ENCODE measurements at places on chromosomes 2 and 18.

DNA sequence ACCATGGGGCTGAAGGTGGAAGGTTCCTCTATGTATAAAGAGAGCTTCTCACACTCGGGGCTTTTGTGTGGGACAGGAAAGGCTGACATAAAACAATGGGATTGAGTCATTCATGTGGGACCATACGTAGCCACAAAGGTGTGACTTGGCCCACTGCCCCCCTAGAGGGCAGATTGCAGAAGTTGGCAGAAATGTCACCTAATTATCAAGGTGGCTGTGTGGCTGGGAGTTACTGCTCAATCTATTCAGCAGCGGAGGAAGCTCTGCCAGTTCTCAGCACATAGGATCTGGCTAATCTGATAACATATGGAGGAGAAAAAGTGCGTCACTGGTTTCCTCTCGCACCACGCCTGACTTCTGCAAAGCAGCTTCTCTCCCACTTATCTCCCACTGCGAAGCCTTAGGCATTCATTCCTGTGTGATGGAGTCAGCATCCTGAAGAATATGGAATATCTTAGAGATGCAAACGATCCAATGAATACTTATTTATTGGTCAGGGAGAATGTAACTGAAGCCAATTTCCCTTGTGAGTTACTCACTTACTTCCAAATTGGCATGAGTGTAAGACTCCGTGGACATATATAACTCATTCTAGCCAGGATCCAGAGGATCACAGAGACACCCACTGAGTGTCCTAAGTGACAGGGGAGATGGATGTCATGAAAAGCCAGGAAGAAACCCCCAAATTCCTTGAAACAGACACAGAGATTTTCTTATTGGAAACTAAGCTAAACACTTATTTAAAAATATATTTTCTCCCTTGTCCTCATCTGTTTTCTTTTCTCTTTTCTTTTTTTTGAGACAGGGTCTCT lies 344.8 kb downstream of the TGIF1 start:
- H3K27ac ChIP-seq, result no peak overlapping the region
- no peaks in the 10 kb centered on the region for H3K36me3 ChIP-seq
- H3K4me1 ChIP-seq, result no peaks in the 10 kb centered on the region
- H3K27me3 ChIP-seq, result no peaks in the 10 kb centered on the region

- peaks cover 37% of the 10 kb centered on the region for H3K4me1 ChIP-seq
- no peak overlapping the region for H3K27ac ChIP-seq
These were observed 114.4 kb downstream of the CAPN13 start for GRCh38 chr2:30692829-30693275.

DNA sequence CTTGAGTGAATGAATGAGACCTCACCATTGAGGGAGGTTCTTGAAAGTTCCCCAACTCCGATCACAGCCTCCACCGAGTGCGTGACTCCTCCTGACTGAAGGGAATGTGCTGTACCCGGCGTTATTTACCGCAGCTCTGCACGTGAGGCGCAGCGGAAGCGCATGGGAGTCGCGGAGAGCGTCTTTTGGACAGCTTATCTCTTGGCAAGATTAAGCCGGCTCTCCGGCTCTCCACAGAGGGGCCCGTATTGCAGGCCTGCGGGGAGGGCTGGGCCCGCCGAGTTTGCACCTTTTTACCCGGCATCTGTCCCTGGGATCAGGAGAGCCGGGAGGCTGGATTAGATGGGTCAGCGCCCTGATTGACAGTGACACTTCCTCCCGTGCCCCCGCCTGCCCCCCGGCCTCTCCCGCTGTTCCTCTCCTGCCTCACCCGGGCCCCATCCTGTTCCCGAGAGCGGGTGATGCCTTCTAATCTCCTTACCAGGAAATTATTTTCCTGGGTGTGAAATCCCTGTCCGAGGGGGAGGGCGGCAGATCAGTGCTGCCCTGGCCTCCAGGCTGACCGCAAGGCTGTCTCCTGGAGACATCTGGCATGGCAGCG lies 176.3 kb downstream of the INHBB start:
- no peaks in the 10 kb centered on the region for H3K36me3 ChIP-seq
- no peak overlapping the region for H3K4me3 ChIP-seq
- H3K4me1 ChIP-seq, result peaks cover 6% of the 10 kb centered on the region
- DNase-seq, result no peak

DNA sequence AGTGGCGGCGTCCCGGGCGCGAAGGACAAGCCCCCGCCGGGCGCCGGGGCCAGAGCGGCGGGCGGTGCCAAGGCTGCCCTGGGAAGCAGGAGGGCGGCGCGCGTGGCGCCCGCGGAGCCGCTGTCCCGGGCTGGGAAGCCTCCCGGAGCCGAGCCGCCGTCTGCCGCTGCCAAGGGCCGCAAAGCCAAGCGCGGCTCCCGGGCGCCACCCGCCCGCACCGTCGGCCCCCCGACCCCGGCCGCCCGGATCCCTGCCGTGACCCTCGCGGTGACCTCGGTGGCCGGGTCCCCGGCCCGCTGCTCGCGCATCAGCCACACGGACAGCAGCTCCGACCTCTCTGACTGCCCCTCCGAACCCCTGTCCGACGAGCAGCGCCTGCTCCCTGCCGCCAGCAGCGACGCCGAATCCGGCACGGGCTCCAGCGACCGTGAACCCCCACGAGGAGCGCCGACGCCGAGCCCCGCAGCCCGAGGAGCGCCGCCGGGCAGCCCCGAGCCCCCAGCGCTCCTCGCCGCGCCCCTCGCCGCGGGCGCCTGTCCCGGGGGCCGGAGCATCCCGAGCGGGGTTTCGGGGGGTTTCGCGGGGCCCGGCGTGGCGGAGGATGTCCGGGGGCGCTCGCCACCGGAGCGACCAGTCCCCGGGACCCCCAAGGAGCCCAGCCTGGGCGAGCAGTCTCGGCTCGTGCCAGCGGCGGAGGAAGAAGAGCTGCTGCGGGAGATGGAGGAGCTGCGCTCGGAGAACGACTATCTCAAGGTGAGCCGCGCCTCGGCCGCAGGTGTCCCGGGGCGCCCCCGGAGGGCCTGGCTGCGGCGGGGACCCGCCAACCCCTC lies 820 bp downstream of the MTCL1 start:
- no peaks in the 10 kb centered on the region for H3K36me3 ChIP-seq
- no peaks in the 10 kb centered on the region for H3K27me3 ChIP-seq
- peaks cover 11% of the 10 kb centered on the region for H3K4me1 ChIP-seq

GRCh38 chr18:74529811-74530583 lies 4.3 kb upstream of the CNDP1 start:
- H3K27ac ChIP-seq, result no peak overlapping the region
- H3K4me1 ChIP-seq, result no peaks in the 10 kb centered on the region
- H3K4me3 ChIP-seq, result no peak overlapping the region
- no peak for DNase-seq

GRCh38 chr2:204104811-204105210 lies 168.2 kb downstream of the ICOS start:
- no peaks in the 10 kb centered on the region for H3K27me3 ChIP-seq
- no peak for DNase-seq
- H3K4me3 ChIP-seq, result no peak overlapping the region
- no peaks in the 10 kb centered on the region for H3K36me3 ChIP-seq

DNA sequence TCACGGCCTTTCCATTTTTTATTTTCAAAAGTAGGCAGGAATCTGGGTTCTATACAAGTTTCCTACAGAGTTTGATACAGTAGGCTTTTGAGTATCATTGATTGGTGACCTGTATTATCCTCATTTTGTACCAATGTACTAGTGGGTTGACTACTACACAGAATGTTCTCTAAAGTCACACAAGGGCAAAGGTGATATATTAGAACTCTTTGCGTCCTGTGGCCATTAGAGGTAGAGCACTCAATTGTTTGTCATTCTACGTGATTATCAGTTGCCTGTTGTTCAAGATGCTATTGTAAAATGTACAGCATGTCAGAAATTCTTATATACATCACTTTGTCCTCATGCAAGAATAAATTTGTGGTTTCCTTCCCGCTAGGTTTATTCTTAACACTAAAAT lies 24.8 kb downstream of the WDR75 start:
- H3K27me3 ChIP-seq, result no peaks in the 10 kb centered on the region
- no peak for DNase-seq
- H3K4me1 ChIP-seq, result no peaks in the 10 kb centered on the region

DNA sequence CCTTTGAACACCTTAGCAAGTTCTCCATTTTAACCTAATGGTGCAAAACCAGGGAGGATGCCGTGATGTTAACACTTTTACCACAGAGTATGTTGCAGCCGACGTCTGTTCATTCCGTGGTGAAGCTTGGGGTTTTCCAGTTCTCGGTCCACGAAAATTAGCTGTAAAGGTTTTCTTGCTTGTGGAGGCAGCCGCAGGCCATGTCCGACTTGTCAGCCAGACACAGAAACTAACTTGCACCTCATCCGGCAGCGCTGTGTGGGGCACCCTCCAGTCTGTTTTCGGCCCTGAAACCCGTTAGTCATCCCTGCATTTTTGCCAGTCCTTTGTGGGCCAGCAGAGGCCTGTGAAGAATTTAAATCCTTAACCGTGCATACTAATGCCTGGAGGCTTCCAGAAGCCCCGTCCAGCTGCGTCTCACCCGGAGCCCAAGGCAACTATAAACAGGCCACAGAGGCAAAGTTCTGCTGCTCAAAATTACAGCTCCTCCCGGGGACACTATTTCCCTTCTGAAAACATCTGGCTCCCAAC lies 70.6 kb downstream of the SH3YL1 start:
- DNase-seq, result no peak
- no peaks in the 10 kb centered on the region for H3K27me3 ChIP-seq
- no peaks in the 10 kb centered on the region for H3K4me1 ChIP-seq
- H3K36me3 ChIP-seq, result no peaks in the 10 kb centered on the region
- no peak overlapping the region for H3K4me3 ChIP-seq

DNA sequence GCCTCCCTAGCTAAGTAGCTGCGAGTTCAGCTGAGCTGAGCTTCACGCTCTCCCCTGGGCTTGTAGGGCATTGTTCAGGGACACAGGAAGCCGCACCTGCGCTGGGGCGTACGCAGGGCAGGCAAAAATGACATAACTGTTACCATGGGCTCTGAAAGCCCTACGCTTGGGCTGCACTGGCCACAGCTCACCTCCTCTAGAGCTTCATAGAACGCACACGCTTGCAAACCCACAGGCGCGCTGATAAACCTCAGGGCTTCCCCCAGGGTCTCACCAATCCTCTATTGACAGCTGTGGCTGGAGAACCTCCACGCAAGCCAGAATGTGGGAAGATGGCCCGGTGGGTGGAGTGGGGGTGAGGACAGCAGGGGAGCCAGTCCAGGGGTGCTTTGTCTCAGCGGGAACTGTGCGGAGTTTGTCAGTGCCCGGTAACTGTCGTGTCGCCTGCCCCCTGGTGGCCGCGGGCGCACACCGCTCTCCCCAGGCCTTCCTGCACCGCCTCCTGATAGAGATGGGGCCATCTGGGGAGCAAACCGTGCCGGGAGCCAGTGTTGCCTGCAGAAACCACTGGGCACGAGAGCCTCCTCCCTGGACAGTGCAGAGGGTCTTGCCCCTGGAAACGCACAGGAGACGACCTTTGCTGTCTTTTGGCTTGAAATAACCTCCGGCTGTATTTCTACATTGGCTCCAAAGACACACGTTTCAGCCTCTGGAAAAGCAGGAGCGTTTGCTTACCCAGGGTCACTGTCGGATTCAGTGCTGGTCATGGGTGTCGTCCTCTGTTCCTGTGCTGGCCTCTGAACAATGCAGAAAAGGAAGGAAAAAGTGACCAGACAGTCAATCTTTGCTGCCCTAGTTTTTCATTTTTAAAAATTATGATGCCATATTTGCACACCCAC lies 17.0 kb upstream of the CIDEA start:
- H3K36me3 ChIP-seq, result no peaks in the 10 kb centered on the region
- no peak overlapping the region for H3K27ac ChIP-seq
- H3K4me3 ChIP-seq, result peak overlapping the region; percentile 28
- H3K4me1 ChIP-seq, result no peaks in the 10 kb centered on the region
- H3K27me3 ChIP-seq, result no peaks in the 10 kb centered on the region
- DNase-seq, result peak; percentile 73

DNA sequence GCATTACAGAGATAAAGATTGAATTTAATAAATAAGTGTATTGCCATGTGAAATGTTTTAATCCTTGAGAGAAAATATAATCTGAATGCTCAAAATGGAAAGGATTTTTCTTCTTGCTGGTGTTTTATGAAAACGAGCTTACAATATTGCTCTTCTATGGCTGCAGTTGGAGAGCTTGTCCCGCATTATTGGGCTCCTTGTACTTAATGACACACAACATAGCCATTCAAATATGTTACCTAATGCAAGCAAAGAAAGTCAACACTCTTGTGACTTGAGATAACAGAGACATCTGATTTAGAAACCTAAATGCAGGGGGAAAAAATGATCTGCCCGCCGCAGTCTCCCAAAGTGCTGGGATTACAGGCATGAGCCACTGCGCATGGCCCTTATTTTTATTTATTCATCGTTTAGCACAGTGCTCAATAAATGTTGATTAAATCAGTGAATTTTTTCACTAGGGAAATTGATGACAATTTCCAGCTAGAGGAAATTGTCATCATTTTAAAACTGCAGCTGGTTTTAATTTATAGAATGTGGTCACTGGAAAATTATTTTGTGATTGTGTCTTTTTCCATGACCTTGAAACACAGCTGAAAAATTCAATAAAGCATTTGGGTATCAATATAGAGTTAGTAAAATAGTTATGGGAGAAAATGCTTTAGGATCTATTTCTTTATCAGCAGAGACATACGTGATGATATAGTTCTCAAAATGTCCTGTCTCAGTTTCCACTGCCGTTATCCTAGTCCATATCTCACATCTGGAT lies 2.4 kb upstream of the PRKD3 start:
- H3K27me3 ChIP-seq, result no peaks in the 10 kb centered on the region
- H3K27ac ChIP-seq, result peak overlapping the region; percentile 94
- peaks cover 8% of the 10 kb centered on the region for H3K4me1 ChIP-seq
- peak overlapping the region; percentile 94 for H3K4me3 ChIP-seq

GRCh38 chr2:38122344-38122743 lies 46.4 kb upstream of the CYP1B1 start:
- H3K4me3 ChIP-seq, result no peak overlapping the region
- no peaks in the 10 kb centered on the region for H3K36me3 ChIP-seq
- no peaks in the 10 kb centered on the region for H3K27me3 ChIP-seq
- peak; percentile 34 for DNase-seq

DNA sequence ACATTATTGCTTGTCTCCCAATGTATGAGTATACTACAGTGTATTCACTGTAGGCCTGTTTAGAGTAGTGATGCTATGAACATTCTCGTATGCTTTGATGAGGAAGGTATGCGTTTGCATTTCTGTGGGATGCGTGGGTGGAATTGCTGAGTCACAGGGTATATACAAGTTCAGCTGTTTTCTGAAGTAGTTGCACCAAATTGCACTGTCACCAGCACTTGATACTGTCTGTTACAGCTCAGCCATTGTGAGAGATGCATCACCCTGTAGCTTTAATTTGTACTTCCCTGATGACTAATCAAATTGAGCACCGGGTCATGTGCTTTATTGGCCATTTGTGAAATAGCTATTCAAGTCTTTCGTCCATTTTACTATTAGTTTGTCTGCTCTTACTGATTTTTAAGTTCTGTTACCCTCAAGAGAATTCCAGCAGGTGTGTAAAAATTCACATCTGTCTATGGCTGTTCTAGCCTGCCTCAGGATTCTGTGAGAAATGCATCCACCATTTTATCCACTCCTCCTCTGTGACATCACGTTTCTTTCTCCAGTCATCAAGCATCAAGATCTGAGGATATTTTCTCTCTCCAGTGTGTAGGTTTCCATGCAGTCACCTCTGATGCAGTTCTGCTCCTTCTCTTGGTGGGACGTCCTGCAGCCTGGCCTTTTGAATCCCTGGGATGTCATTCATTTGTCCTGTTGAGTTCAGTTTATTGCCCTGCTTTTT lies 72.5 kb downstream of the DGKD start:
- H3K27me3 ChIP-seq, result no peaks in the 10 kb centered on the region
- DNase-seq, result no peak
- no peaks in the 10 kb centered on the region for H3K36me3 ChIP-seq
- H3K4me1 ChIP-seq, result peaks cover 78% of the 10 kb centered on the region
- peak overlapping the region; percentile 77 for H3K4me3 ChIP-seq

- H3K27me3 ChIP-seq, result no peaks in the 10 kb centered on the region
- no peak overlapping the region for H3K27ac ChIP-seq
- no peak overlapping the region for H3K4me3 ChIP-seq
- no peaks in the 10 kb centered on the region for H3K4me1 ChIP-seq
- H3K36me3 ChIP-seq, result no peaks in the 10 kb centered on the region
- no peak for DNase-seq
These were observed 47.6 kb downstream of the PDE1A start for GRCh38 chr2:182379241-182379640.
